Renal pelvis (tissue), 12 donors: ENCODE measurements at places on chromosomes 1 and 21. TPM values are rescaled to one million over a fixed set of nuclear protein-coding genes. Genes with fewer than 3 reads are reported as not detected.

UCK2 gene
- polyA plus RNA-seq, result 24.2 TPM

AMPD1 gene
- polyA plus RNA-seq, result 0.13 TPM

GRCh38 chr1:234845836-234846235 is 235.9 kb upstream of the IRF2BP2 start:
- DNase-seq, result no peak

GRCh38 chr1:25476186-25477097 is 45.7 kb downstream of the MACO1 start:
- DNase-seq, result no peak

ESPN gene
- 21.5 TPM for polyA plus RNA-seq

CEP350 gene
- polyA plus RNA-seq, result 28.1 TPM

- no peak for DNase-seq
These were observed 182.8 kb downstream of the PLPP3 start for GRCh38 chr1:56396581-56396980.

GRCh38 chr21:43701936-43702784 is 16.8 kb upstream of the PDXK start:
- DNase-seq, result no peak

GRCh38 chr21:39088831-39089380 is 94.3 kb downstream of the PSMG1 start:
- DNase-seq, result no peak

DNA sequence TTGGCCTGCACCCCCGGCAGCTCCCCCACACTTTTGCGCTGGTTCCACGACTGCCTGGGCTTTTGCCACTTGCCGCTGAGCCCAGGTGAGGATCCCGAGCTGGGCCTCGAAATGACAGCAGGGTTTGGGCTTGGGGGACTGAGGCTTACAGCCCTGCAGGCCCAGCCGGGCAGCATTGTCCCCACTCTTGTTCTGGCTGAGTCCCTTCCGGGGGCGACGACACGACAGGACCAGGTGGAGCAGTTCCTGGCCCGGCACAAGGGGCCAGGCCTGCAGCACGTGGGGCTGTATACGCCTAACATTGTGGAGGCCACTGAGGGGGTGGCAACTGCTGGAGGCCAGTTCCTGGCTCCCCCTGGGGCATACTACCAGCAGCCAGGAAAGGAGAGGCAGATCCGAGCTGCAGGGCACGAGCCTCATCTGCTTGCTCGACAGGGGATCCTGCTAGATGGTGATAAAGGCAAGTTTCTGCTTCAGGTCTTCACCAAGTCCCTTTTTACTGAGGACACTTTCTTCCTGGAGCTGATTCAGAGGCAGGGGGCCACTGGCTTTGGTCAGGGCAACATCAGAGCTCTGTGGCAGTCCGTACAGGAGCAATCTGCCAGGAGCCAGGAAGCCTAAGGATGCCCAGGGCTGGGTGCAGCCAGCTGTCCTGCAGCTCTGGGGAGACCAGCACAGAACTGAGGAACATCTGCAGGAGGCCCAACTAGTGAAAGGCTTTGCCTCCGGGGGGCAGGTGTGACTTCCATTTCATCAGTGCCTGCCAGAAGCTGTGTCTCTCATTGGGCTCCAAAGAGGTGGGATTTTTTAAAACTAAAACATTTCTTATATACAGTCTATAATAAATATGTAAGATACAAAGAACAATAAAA is 1.2 kb downstream of the HPDL start:
- no peak for DNase-seq
